ENCODE measurements at places on chromosomes 3 and 15.

- DNase-seq = no peak
Measured at GRCh38 chr15:90818251-90819210, 49.9 kb upstream of the FURIN start.

DNA sequence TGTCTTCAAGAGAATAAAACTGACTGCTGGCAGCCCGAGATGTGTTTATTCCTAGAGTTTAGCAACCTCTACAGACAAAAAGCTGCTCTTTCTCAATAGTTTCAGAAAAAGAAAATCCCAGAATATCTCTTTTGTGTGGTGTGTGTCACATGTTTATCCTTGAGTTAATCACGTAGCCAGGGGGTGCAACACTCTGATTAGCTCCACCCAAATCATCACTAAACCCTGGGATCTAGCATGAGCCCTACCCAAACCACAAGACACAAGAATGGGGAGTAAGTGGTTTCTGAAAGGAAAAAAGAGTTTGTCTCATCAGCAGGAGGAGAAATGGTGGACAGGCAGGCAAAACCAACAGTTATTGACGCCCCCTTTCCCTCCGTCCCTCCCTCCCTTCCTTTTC is 78.5 kb upstream of the AGBL1 start:
- DNase-seq = no peak

- no peak for DNase-seq
Measured at GRCh38 chr3:108093021-108093420, 2.2 kb upstream of the CD47 start.

GRCh38 chr15:69713726-69714559 is 261.3 kb downstream of the RPLP1 start:
- peak; percentile 47 for DNase-seq

DNA sequence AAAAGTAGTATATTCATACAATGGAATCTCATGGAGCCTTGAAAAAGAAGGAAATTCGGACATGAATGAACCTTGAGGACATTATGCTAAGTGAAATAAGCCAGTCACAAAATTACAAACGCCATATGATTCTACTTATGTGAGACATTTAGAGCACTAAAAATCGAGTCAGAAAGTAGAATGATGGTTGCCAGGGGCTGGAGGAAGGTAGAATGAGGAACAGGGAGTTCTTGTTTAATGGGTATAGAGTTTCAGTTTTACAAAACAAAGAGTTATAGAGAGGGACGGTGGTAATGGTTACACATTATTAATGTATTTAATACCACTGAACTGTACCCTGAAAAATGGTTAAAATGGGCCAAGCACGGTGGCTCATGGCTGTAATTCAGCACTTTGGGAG is 19.5 kb downstream of the UBXN7 start:
- DNase-seq = no peak

GRCh38 chr3:72613871-72614270 is 234.4 kb downstream of the SHQ1 start:
- DNase-seq = no peak

- no peak for DNase-seq
Measured at GRCh38 chr3:29937185-29937584, 656.3 kb downstream of the RBMS3 start.

GRCh38 chr15:93165734-93166470 is 76.9 kb upstream of the RGMA start:
- no peak for DNase-seq

- no peak for DNase-seq
Measured at GRCh38 chr3:129632977-129633376, 26.5 kb upstream of the PLXND1 start.
